ENCODE measurements at places on chromosomes 3 and 15.

GRCh38 chr3:170040418-170040817 is 2.6 kb downstream of the GPR160 start:
- ATAC-seq: no peak

DNA sequence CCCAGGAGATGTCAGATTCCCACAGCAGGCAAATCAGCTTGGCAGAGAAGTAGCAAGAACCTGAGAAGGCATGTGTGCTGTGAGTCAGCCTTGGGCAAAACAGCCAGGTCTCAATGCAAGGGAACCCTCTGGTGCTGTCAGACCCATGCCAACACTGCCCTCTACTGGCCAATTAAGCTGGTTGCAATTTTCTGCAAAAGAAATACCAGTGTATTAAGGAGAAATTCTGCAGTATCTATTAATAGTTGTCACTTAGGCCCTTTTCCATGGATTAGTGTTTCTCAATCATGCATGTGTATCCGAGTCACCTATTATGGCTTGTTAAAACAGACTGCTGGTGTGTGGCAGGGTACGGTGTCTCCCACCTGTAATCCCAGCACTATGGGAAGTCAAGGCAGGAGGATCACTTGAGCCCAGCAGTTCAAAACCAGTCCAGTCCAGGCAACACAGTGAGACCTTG is 26.2 kb downstream of the MAP4 start:
- ATAC-seq: peak; percentile 85

GRCh38 chr3:78990156-78990555 is 777.6 kb downstream of the ROBO1 start:
- ATAC-seq: no peak

GRCh38 chr3:100695696-100696095 is 13.6 kb upstream of the TFG start:
- no peak for ATAC-seq

DNA sequence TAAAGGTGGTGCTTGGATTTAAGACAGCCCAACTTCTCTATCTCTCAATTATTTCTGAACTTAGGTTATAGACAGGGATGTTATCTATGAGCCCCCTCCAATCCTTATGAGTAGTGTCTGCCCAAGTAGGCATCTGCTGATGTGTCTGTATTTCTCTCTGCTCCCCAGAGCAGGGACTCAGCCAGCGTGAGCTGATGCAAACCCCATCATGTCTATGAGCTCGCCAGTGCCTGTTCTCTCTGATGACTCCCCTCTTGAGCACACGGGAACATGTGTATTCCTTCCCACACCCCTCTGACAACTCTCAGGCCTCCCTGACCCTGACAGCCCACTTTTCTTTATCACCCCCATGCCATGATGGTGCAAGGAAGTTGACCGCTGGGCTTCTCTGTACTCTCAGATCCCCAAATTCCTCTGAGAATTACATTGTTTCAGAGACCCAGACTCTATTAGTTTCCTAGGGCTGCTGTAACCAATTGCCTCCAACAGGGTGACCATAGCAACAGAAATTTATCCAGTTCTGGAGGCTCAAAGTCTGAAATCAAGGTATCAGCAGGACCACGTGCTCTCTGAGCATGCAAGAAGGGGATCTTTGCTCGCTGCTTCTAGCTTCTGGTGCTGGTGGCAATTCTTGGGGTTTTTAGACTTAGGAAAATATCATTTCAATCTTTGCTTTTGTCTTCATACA is 73.5 kb upstream of the ST8SIA2 start:
- ATAC-seq: peak; percentile 5

DNA sequence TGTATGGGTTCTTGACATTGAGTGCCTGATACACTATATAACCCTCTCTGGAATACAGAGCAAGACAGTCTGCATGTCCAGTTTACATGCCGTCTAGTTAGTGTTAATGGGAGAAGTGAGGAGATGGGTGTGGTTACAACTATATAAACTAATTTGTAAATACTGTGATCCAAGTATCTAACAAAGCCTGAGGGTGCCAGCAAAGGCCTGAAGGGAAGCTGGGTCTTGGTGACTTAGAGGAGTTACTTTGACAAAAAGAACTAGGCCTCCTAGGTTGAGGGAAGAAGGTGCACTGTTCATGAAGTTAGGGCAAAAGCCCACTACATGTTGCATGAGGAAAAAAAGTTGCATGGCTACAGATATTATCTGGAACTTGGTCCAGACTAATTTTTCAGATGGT is 2.3 kb downstream of the NSUN3 start:
- no peak for ATAC-seq

- no peak for ATAC-seq
Measured at GRCh38 chr15:100338971-100339444, 2.8 kb downstream of the ADAMTS17 start.

- ATAC-seq: no peak
Measured at GRCh38 chr3:106542101-106542769, 673.4 kb upstream of the CBLB start.

DNA sequence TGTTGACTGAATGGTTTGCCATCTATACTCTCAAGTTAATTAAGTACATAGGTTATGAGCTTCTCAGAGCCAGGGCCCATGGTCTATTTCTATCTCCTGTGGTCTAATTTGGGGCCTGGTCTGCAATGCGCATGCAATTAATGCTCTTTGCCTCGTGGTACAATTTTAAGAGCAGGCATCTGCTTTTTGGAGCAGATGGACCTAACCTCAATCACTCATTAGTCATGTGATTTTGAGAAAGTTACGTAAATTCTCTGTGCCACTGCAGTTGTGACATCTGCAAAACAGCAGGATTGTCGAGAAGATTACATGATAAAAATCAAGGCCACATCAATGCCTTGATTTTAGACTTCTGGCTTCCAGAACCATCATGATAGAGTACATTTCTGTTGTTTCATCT is 543.7 kb upstream of the ADAMTS9 start:
- no peak for ATAC-seq

Measured in stimulated activated memory B cell treated with anti-CD40 and anti-IgM and Interleukin-4, amounts not matched to agents 10 μg/mL and 1 μg/mL and 100 μg/mL, for 72 hours (primary cell).